ENCODE measurements at places on chromosomes 7 and 10.

GRCh38 chr7:50620433-50620832, 55.2 kb upstream of the DDC start:
- DNase-seq = no peak

GRCh38 chr7:38066391-38066790, 111.7 kb upstream of the STARD3NL start:
- no peak for DNase-seq

DNA sequence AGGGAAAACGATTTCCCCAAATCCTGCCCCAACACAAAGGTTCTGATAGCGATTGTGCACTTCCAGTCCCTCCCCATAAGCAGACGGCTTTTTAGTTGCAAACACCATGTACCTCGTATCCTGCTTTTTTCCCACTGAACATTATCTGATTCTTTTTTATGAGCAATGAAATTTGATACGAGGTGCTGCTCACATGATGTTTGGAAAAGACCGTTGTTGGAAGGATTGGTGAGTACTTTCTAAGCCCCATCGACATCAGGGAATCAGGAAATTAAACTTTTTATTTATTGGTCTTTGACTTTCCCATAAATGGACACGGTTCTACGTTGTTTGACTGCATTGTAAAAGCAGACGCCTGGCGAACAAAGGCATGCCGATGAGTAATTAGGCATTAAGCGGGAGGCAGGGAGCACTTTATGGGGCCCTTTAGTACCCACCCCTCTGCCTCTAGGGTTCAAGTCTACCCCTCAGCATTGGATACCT, 49.4 kb downstream of the TEX36 start:
- DNase-seq = no peak

- no peak for DNase-seq
Observed at GRCh38 chr10:19966751-19967150, 150.5 kb downstream of the PLXDC2 start.

- no peak for DNase-seq
Observed at GRCh38 chr7:68980011-68980410, 618.3 kb upstream of the AUTS2 start.

GRCh38 chr10:70323138-70323696, 39.4 kb upstream of the NPFFR1 start:
- DNase-seq = peak; percentile 24

DNA sequence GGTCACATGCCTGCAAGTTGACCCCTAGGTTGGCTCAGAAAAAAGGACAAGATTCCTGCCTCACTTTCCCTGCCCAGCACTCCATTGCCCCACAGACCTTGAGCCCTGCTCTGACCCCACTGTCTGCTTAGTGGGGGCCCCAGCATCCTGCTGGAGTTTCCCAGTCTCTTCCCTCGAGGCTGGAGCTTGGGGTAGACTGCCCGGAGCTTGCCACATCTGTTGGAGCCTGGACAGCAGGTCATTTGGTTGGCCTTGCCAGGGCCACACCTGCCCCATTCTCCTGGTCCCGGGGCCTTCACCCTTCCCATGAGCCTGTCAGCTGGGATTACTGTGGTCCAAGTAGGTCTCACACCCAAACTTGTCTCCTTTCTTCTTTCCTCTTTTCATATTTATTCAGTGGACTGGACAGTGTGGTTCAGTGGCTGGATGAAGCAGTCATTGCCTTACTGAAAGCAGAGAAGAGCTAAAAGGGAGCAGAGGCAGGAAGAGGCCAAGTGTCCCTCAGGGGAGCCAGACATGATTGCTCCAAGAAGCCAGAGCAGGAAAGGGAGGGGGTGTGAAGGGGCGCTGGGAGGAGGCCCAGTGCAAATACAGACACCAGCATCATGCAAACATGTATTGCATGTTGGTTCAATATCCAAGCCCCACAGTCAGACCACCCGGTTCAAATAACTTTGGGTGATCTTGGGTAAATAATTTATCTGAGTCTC, 56.2 kb upstream of the CACUL1 start:
- DNase-seq = no peak

DNA sequence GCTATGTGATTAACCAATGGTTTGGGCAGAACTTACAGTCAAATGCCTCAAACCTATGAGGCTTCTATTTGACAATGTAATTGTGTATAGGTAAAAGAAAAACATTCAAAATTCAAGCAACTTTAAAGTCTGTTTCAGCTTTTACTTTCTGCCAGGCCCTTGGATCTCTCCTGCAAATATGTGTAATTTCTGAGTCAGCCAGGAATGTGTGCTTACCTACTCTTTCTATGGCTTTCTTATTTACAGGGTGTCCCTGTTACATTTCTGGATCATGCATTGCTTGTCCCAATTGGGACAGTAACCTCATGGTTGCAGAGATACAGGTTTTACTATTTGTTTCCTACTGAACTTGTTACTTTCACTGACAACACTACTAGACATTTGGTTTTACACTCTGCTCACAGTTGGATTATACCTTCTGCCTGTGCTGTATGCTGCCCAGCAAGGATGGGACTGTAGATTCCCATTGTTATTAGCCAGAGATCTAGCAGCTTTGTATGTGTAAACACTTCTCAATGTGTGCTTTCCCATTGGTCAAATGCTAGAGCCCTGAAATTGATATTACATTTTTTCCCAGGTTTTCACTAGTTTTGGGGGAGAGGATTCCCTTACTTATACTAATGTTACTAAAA, 355.3 kb downstream of the ARL4A start:
- no peak for DNase-seq

- DNase-seq = no peak
Observed at GRCh38 chr10:92492748-92493240, 81.1 kb downstream of the IDE start.

- peak; percentile 18 for DNase-seq
Observed at GRCh38 chr10:98446151-98446660, 529 bp downstream of the HPS1 start.

- DNase-seq = no peak
Observed at GRCh38 chr7:138204285-138204981, 128.2 kb downstream of the AKR1D1 start.

- no peak for DNase-seq
Observed at GRCh38 chr10:132133005-132133404, 53.7 kb upstream of the DPYSL4 start.

DNA sequence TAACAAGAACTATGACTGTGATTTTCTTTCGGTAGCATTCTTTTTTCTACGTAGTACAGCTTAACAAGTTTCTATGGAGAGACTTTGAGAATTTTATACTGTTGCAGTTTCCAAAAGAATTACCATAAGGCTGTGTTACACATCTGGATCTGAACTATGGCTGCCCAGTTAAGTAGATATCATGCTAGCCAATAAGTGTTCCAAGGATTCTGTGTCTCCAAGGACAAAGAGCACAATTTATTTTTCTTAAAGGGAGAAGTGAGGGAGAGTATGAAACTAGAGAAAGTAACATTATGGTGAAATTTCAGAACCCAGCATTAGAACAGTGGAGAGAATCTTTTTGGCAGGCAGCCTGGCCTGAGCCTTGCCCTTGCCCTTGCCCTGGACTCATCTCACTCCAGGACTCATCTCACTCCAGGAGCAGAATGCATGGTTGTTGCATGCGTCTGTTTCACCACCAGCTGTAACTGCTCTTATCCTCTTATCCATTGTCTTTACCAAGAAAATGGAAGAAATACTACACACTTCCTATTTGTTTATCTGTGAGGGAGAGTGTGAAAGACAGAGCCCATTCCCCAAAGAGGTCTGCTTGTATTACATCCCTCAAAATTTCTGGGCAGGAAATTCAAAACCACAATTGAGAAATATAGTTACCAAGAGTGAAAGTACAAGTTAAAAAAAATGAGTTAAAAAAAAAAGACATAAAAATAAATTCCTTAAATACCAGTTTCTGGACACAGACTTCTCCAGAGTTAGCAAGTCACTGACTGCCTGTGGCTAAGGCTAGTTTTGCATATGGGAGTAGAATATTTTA, 1067.5 kb downstream of the NRG3 start:
- DNase-seq = no peak

DNA sequence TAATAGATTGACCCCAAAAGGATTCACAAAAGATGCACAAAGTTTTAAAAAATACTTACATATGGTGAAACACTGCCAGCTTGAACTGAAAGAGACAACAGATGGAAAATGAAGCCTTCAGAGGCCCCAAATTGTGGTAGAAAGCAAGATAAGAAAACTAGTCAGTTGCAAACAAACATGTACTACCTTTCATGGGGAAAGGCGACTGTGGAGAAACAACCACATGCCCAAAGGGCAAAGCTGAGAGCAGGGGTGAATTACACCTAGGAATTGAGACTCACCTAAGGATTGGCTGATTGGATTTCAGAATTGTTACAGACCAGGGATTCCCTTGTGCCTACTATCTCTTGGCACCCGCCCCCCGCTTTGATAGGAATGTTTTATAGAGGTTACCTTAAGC, 13.1 kb downstream of the EPC1 start:
- DNase-seq = no peak

DNA sequence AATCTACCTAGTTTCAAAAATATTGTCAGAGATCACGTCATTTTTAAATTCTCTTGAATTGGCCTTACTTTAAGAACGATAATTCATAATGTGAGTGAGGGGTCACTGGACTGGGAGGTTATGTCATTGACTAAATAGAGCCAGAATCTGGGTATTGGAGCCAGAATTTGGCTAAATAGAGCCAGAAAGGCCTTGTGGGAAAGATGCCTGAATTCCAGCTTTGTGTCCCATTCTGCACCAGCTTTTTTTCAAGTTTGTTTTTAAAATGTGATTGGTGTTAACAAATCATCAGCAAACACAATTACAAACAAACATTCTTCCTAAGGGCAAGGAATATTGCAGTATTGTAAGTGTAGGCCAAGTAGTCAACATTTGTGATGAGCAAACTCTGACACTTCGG, 233.2 kb upstream of the PRKCQ start:
- DNase-seq = no peak

- DNase-seq = no peak
Observed at GRCh38 chr10:85457191-85457590, 909.4 kb downstream of the GRID1 start.

GRCh38 chr7:9502269-9502668, 1068.9 kb downstream of the NXPH1 start:
- no peak for DNase-seq

DNA sequence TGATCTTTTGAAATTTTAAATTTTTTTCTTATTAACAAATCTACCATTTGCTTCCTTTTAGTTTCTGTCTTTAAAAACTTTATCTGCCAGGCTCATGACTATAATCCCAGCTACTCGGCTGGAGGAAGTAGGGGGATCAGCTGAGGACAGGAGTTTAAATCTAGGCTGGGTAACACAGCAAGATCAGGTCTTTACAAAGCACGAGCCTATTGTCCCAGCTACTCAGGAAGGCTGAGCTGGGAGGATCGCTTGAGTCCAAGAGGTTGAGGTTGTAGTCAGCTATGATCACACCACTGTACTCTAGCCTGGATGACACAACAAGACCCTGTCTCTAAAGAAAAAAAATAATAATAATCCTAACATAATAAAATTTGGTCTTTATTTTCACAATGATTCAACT, 17.5 kb downstream of the DPY19L1 start:
- no peak for DNase-seq

GRCh38 chr7:98251231-98251600, 816 bp downstream of the TECPR1 start:
- DNase-seq = peak; percentile 67

DNA sequence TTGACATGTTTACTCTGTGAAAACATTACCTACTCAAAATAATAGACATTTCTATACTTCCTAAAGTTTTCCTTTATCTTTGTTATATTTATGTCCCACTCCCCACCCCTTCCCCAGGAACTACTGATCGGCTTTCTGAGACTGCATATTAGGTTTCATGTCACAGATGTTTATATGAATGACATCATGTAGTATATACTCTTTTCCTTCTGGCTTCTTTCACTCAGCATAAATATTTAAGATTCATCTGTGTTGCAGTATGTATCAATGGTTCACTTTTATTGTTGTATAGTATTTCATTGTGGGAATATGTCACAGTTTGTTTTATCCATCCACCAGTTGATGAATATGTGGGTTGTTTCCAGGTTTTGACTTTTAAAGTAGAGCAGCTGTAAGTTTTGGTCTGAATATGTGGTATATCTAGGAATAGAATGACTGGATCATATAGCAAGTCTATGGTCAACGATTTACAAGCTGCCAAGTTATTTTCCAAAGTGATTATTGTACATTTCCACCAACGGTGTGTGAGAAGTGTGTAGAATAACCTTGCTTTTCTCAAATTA, 73.8 kb upstream of the CAV2 start:
- DNase-seq = no peak

DNA sequence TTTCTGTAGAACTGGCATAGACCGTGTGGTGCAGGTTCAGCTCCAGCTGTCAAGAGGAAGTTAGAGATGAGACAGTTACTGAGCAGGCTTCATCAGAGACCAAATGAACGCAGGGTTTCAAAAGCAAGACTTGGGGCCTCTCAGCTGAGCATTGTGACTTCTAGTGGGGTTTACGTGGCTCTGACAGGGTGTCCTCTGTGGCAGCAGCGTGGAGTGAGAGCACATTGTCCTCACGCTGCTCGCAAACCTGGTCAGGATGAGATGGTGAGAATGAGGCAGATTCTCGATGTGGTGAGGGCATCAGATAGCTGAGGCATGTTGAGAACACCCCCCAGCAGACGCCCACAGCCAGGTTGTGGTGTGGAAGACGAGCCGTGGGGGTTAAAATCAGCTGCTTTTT, 126.0 kb downstream of the DNAJB6 start:
- no peak for DNase-seq

DNA sequence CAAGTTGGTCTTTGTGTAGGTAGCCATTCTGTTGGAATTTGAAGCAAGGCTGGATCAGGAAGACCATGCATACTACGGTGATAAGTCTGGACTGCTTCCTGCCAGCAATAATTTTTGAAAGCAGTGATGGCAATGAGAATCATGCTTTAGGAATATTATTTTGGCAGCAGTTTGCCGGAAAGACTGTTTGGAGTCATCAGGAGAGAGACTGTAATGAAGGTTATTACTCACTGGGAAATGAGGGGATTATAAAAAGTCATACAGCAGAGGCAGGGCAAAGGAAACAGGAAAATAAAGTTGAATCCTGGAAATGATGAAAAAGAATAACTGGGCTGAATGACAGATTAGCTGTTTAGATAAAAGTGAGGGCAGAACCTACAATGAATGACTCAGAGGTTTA, 1136.8 kb upstream of the AUTS2 start:
- DNase-seq = no peak

GRCh38 chr7:133428876-133429275, 176.0 kb downstream of the EXOC4 start:
- DNase-seq = no peak
